ENCODE measurements at places on chromosomes 12 and 14.

GRCh38 chr12:114696443-114697242 is 12.7 kb upstream of the TBX3 start:
- DNase-seq = no peak

- no peak for DNase-seq
These were observed 117.0 kb downstream of the NTN4 start for GRCh38 chr12:95673576-95673975.

DNA sequence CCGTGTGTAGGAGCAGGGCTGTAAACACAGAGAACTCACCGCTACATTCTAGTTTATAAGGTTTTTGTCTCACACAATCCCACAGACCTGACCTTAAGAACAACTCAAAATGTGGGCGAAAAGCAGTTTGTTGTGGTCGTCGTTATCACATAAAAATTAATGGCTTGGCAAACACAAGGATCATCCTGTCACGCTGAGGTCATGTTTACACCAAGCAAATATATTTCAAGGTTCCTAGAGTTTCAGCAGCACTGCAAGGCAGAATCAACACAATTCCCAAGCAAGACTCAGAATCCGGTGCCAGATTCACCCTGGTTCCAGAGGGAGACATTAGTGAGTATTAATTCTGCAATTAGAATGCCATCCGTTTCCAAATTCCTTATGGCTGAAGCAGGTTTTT is 30.1 kb upstream of the MAP1LC3B2 start:
- no peak for DNase-seq

- no peak for DNase-seq
These were observed 52.0 kb downstream of the NFKBIA start for GRCh38 chr14:35352274-35353233.

GRCh38 chr12:29559198-29559597 is 61.7 kb upstream of the OVCH1 start:
- no peak for DNase-seq
